Smooth muscle cell of the pulmonary artery (primary cell): ENCODE measurements at places on chromosomes 11 and 22. TPM values are rescaled to one million over a fixed set of nuclear protein-coding genes. Genes with fewer than 3 reads are reported as not detected.

Gene CD248
- total RNA-seq: 51.9 and 182 TPM in 2 replicates

Gene UPK3A
- total RNA-seq: not detected in 2 replicates

Gene CECR2
- total RNA-seq: 0.03 TPM in 1 of 2 replicates, not detected in the other

Gene DKK3
- 561 and 670 TPM in 2 replicates for total RNA-seq

Gene KMT2A
- 55.1 and 57.6 TPM in 2 replicates for total RNA-seq

Gene HEPHL1
- total RNA-seq: not detected in 2 replicates

Gene OR4D5
- not detected in 2 replicates for total RNA-seq

Gene PATE2
- 0.20 TPM in 1 of 2 replicates, not detected in the other for total RNA-seq

Gene GLYAT
- total RNA-seq: not detected in 2 replicates

Gene UBQLN3
- total RNA-seq: 0.10 and 0.26 TPM in 2 replicates

Gene CD6
- total RNA-seq: not detected in 2 replicates

Gene SLC22A12
- total RNA-seq: not detected in 2 replicates

Gene MOGAT2
- total RNA-seq: not detected in 2 replicates

Gene GPHA2
- total RNA-seq: not detected in 2 replicates

Gene GGTLC3
- total RNA-seq: not detected in 2 replicates

Gene MPPED2
- 0.20 TPM in 2 replicates for total RNA-seq

Gene PGA4
- total RNA-seq: 2.5 TPM in 1 of 2 replicates, not detected in the other

Gene STK33
- total RNA-seq: 0.65 and 2.4 TPM in 2 replicates

Gene USP2
- total RNA-seq: 0.33 TPM in 2 replicates

Gene ACRV1
- not detected in 2 replicates for total RNA-seq

Gene NUDT8
- 3.4 and 3.9 TPM in 2 replicates for total RNA-seq

Gene ELMOD1
- total RNA-seq: 0.43 and 1.1 TPM in 2 replicates

Gene KRTAP5-8
- total RNA-seq: not detected in 2 replicates

Gene AQP11
- total RNA-seq: 1.6 and 3.0 TPM in 2 replicates

Gene SEC14L6
- total RNA-seq: 0.20 and 0.40 TPM in 2 replicates

Gene PAMR1
- 74.1 and 303 TPM in 2 replicates for total RNA-seq

Gene TMEM80
- 7.4 and 8.3 TPM in 2 replicates for total RNA-seq

Gene APOL5
- total RNA-seq: 0.46 TPM in 1 of 2 replicates, not detected in the other

Gene FADS3
- 145 and 198 TPM in 2 replicates for total RNA-seq

Gene POTEH
- total RNA-seq: not detected in 2 replicates

Gene NLRP14
- total RNA-seq: 0.07 and 0.10 TPM in 2 replicates

Gene ZFTA
- total RNA-seq: 17.7 and 19.2 TPM in 2 replicates

Gene OR10G4
- total RNA-seq: not detected in 2 replicates
